ENCODE measurements at places on chromosomes 6 and 20. TPM values are rescaled to one million over a fixed set of nuclear protein-coding genes. Genes with fewer than 3 reads are reported as not detected.

Gene SEMG1
- not detected for total RNA-seq

Gene MRAP2
- not detected for total RNA-seq

Gene LPA
- not detected for total RNA-seq

Gene TFAP2A
- total RNA-seq: 0.31 TPM

Gene SIRPD
- total RNA-seq: not detected

Gene LIME1
- 15.7 TPM for total RNA-seq

Gene RIMS4
- total RNA-seq: not detected

Gene AFG1L
- total RNA-seq: 4.6 TPM

DNA sequence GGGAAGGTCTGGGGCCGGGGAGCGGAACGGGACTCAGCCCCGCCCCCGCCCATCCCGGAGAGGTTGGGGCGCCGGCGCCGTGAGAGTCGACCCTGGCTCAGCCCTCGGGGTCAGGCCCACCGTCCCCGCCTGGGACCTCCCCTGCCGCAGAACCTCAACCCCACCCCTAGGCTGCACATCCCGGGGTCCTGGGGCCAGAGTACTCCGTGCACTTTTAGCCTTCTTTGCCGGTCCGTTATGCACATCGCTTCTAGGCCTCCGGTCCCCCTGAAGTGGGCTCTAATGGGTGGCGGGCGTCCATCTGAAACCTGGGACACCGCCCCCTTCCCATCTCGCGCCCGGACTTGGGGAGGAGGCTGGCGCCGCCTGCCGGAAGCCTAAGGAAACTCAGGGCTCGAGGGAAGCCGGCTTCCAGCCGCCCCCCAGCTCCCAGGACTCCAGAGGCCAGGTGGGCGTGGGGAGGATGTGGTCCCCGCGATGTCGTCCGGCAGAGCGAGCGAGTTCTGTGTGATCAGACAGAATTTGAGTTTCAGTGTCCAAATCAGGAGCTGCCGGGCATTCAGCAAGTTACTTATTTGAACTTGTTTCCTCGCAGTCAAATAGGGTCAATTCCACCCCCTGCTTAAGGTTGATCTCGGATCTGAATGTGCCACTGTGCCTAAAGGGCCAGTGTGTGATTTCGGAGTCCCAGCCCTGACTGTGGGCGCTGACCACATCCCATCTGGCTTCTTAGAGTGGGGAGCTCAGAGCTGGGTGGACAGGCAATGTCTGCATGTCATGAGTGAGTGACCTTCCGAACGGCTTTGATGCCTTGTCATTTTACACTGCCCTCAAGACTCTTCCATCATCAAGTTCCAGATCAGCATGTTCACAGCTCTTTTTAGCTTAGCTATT is 47.6 kb downstream of the CPXM1 start:
- no peak for DNase-seq
- peaks cover 32% of the 10 kb centered on the region for H3K4me1 ChIP-seq
- H3K27ac ChIP-seq: no peak overlapping the region
- peaks cover 11% of the 10 kb centered on the region for H3K27me3 ChIP-seq

- peak overlapping the region; percentile 63 for H3K4me3 ChIP-seq
- peak overlapping the region; percentile 71 for H3K27ac ChIP-seq
- peaks cover 53% of the 10 kb centered on the region for H3K4me1 ChIP-seq
- DNase-seq: no peak
- no peaks in the 10 kb centered on the region for H3K36me3 ChIP-seq
Measured at GRCh38 chr6:52389264-52389625, 27.3 kb downstream of the PAQR8 start.

DNA sequence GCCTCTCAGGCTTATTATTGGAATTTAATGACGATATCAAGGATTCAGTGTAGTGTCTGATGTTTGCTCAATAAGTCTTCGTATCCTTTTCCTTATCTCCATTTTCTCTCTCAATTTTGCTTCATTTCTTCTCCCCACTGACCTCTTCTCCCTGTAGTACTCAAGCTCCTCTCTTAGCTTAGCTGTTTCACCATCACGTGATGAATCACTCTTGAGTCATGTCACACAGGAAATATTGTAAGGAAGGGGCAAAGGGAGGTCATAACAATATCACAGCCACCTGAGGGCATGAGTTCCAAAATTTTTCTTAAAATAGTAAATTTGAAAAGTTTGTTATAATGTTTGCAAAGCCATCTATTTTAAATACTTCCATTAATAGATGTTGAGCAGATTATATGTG is 392.2 kb upstream of the MARCKS start:
- no peak overlapping the region for H3K4me3 ChIP-seq
- DNase-seq: no peak
- no peaks in the 10 kb centered on the region for H3K36me3 ChIP-seq
- H3K27ac ChIP-seq: no peak overlapping the region
- no peaks in the 10 kb centered on the region for H3K4me1 ChIP-seq

GRCh38 chr20:50325651-50326050 is 135.0 kb downstream of the CEBPB start:
- no peak for DNase-seq
- peaks cover 14% of the 10 kb centered on the region for H3K36me3 ChIP-seq
- H3K27ac ChIP-seq: no peak overlapping the region
- H3K4me3 ChIP-seq: no peak overlapping the region
- peaks cover 34% of the 10 kb centered on the region for H3K4me1 ChIP-seq

GRCh38 chr6:29519291-29520010 is 31.7 kb upstream of the MAS1L start:
- no peaks in the 10 kb centered on the region for H3K36me3 ChIP-seq
- H3K4me1 ChIP-seq: peaks cover 16% of the 10 kb centered on the region
- H3K27me3 ChIP-seq: peaks cover 15% of the 10 kb centered on the region
- H3K27ac ChIP-seq: no peak overlapping the region
- H3K4me3 ChIP-seq: no peak overlapping the region

DNA sequence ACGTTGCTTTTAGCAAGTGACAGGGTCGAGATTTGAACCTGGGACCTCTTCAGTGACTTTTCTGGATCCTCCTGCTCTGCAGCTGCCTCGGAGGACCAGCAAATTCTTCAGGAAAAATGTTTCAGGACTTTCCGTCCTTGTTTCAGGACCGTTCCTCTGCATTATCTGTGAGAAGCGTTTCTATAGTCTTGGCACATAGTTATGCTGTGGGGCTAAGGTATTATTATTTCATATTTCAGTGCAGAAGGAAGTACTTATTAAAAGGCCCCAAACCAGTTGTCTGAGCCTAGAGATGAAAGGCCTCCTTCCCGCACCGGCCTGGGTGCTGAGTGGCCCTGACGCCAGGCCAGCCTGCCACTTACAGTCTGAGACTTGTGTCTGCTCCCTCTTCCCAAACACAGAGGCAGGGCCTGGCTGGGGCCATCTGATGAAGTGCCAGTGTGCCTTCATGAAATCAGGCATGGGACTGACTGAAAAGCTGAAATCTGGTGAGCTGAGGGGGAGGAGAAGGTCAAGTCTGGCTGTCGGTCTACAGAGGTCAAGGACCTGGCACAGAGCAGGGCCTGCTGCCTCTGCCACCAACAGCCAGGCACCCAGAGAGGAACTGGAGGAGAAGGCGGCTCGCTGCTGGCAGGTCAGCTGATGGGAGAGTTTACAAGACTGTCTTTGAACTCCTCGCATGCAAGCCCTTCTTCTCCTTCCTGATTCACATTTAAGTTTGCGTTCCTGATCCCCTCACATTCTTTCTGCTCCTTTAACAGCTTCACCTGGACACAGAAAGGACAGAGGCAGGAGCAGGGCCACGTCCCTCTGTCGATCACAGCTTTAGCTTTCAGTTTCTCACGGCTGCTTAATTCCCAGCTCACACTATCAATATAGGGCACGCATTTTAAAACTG is 8.9 kb upstream of the QKI start:
- peak overlapping the region; percentile 84 for H3K4me3 ChIP-seq
- DNase-seq: no peak
- peak overlapping the region; percentile 85 for H3K27ac ChIP-seq
- no peaks in the 10 kb centered on the region for H3K36me3 ChIP-seq
- peaks cover 3% of the 10 kb centered on the region for H3K27me3 ChIP-seq

GRCh38 chr20:36384022-36384619 is 78.0 kb downstream of the DLGAP4 start:
- H3K27ac ChIP-seq: no peak overlapping the region
- H3K36me3 ChIP-seq: no peaks in the 10 kb centered on the region
- H3K4me1 ChIP-seq: no peaks in the 10 kb centered on the region

DNA sequence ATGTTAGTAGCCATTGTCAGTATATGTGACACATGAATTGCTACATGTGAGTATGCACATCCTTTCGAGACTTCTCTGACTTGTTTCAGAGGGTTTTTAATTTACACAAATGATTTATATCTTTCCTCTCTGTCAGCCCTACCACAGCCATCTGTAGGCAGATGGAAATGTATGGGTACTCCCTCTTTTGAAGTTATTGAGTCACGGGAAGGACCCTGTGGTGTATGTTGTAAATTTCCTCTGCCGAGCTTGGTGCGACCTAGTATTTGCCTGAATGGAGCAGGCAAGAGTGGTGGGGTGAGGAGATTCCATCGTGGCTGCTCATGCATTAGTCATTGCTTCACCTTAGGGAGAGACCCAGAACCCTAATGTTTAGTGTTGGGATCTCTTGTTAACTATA is 171.9 kb downstream of the JARID2 start:
- H3K4me3 ChIP-seq: peak overlapping the region; percentile 22
- no peak overlapping the region for H3K27ac ChIP-seq
- H3K36me3 ChIP-seq: peaks cover 24% of the 10 kb centered on the region
- H3K4me1 ChIP-seq: peaks cover 44% of the 10 kb centered on the region

DNA sequence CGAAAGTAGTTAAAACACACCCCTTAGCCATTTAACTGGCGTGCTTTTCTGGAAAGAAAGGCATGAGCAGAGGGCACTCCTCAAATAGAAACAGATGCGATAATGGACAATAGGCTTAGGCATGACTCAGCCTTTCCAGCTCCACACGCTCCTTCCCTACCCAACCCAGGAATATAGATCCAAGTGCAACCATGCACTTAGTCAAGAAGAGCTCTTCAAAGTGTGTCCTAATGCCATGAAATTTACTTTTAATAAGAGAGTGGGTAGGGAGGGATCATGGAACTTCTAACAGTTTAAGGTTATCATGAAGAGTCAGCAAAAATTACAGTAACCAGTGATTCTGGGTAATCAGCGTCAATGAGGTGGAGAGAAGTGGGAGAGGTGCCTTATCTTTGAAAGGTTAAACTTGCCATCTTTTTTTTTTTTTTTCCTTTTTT is 2.4 kb upstream of the EFHC1 start:
- DNase-seq: no peak
- H3K27me3 ChIP-seq: peaks cover 6% of the 10 kb centered on the region
- H3K4me3 ChIP-seq: no peak overlapping the region

DNA sequence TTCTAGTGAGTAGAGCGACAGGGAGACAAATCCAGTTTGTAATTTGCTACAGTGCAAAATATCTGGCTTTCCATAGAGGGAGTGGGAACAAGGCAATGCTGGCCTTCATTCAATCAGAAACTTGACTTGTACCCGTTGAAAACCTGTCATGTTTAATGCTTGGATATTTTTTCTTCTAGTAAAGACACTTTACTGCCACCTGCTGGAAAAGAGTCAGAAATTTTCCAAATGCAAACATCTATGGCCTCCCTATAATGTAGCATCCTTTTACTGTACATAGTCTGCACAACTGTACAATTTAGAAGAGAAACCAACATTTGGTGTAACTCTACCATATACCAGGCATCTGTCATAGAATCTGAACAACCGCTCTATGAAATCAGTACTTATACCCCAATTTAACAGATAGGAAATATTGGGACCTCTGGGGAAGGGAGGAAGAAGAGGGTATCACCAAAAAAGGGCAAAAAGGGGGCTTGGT is 16.7 kb upstream of the TBC1D20 start:
- no peak overlapping the region for H3K27ac ChIP-seq
- H3K4me3 ChIP-seq: no peak overlapping the region
- H3K4me1 ChIP-seq: peaks cover 7% of the 10 kb centered on the region
- peaks cover 15% of the 10 kb centered on the region for H3K36me3 ChIP-seq

DNA sequence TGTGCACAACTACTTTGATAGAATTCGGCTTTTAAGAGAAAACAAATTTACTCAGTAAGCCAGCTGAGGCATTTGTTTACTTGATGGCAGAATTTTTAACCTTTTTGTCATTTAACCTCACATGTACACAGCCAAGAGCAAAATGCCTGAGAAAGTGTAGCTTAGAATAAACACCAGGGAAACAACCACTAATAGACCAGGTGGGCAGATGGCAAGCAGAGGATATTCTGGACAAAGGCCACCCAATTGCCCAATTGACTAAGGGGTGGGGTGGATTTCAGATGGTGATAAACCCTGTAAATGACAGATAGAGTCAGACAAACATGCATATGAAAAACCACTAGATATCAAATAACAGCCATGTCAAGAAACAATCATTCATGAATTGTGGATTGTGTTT is 190.7 kb upstream of the FBXL4 start:
- H3K27me3 ChIP-seq: peaks cover 7% of the 10 kb centered on the region
- no peaks in the 10 kb centered on the region for H3K4me1 ChIP-seq
- no peak overlapping the region for H3K4me3 ChIP-seq
- no peaks in the 10 kb centered on the region for H3K36me3 ChIP-seq
- no peak overlapping the region for H3K27ac ChIP-seq

- peaks cover 6% of the 10 kb centered on the region for H3K4me1 ChIP-seq
- H3K36me3 ChIP-seq: no peaks in the 10 kb centered on the region
- H3K4me3 ChIP-seq: no peak overlapping the region
- DNase-seq: no peak
Measured at GRCh38 chr6:3377536-3378397, 79.1 kb downstream of the SLC22A23 start.

- H3K27me3 ChIP-seq: peaks cover 2% of the 10 kb centered on the region
- H3K4me3 ChIP-seq: no peak overlapping the region
- no peaks in the 10 kb centered on the region for H3K4me1 ChIP-seq
- DNase-seq: no peak
Measured at GRCh38 chr6:1129131-1129530, 182.8 kb upstream of the FOXQ1 start.

DNA sequence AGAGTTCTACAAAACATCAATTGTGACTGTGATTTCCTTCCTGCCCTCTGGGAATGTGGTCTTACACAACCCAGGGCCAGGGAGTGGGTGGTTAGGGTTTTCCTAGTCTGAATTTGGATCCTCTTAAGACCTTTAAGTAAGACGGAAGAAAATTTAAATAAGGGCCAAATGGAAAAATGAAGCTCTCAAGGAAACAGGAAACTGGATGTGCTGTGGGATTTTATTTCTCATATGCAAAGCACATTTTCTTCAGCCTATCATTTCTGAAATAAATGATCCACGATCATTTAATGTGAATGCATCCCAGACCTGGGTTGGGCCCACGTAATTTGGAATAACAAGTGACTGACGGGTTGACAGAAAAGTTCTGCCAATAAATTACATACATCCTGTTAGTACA is 243.6 kb downstream of the CLIC5 start:
- no peak overlapping the region for H3K27ac ChIP-seq
- peaks cover 6% of the 10 kb centered on the region for H3K36me3 ChIP-seq
- H3K27me3 ChIP-seq: peaks cover 9% of the 10 kb centered on the region
- no peak for DNase-seq
- no peak overlapping the region for H3K4me3 ChIP-seq

DNA sequence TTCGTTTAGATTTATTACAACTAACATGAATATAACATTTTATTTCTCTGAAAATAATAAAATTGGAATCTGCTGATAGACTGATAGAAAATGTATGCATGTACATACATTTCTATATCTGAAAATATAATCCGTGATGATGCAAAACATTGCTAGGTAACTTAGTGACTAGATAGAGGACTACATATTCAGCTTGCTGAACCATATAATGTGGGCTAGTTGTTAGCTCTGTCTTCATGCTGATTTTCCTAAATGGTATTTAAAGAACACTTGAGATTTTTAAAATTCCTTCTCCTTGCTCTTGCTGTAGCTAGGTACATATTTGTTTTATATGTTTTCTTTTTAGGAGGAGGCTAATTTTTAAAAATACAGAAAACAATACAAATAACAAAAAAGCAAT is 38.4 kb upstream of the TAGAP start:
- H3K36me3 ChIP-seq: no peaks in the 10 kb centered on the region
- H3K4me3 ChIP-seq: no peak overlapping the region
- H3K27me3 ChIP-seq: no peaks in the 10 kb centered on the region
- H3K27ac ChIP-seq: no peak overlapping the region
- peaks cover 26% of the 10 kb centered on the region for H3K4me1 ChIP-seq

GRCh38 chr20:58127701-58128111 is 100.7 kb downstream of the ANKRD60 start:
- H3K4me1 ChIP-seq: no peaks in the 10 kb centered on the region
- peaks cover 71% of the 10 kb centered on the region for H3K27me3 ChIP-seq
- no peak overlapping the region for H3K4me3 ChIP-seq
- H3K36me3 ChIP-seq: peaks cover 5% of the 10 kb centered on the region

Measured in natural killer cell treated with Interleukin-12 subunit alpha and Interleukin-12 subunit beta and Interleukin-15 and Interleukin-18, amount 100 ng/mL, for 72 hours (primary cell).